ENCODE measurements at places on chromosomes 11 and 22. TPM values are rescaled to one million over a fixed set of nuclear protein-coding genes. Genes with fewer than 3 reads are reported as not detected.

DNA sequence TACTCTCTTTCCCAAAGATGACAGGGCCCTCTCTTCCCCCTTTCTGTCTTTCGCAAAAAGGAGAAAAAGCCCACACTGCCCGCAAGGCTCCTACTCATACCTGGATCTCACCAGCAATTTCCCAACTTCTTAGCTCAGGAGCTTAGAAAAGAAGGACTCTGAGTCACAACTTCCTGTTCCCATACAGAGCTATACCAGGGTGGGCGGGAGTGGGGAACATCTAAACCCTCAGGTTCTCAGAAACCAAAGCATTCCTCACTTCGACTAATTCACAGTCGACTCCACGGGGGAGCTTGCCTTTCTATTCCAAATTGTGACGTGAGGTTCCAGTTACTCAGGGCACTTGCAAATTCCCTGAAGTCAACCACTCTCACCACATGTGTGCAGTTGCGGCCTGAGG lies 61.9 kb downstream of the MTNR1B start:
- DNase-seq: no peak

- no peak for DNase-seq
Observed at GRCh38 chr11:27904358-27905055, 203.4 kb downstream of the KIF18A start.

- no peak for DNase-seq
Observed at GRCh38 chr11:45737056-45737455, 67.9 kb upstream of the SLC35C1 start.

- no peak for DNase-seq
Observed at GRCh38 chr11:6362185-6362872, 27.9 kb upstream of the SMPD1 start.

DNA sequence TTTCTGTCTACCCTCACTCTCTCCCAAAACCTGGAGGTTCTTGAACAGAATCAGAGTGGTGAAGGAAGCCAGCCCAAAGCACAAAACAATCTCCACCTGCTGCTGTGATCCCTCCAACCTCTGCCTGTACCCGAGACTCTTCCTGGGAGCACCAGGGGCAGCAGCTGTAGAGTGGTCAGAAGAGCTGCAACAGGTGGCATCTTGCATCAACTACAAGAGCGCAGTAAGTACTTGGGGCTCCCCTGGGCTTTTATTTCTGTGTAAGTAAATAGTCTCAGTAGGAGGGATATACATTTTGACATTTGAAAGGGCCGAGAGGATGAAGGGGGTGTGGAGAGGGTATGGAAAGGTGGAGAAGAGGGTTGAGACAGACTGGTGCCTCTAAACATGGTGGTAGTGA lies 8.3 kb upstream of the UBQLNL start:
- no peak for DNase-seq

GRCh38 chr22:27676545-27677213 lies 124.9 kb downstream of the MN1 start:
- no peak for DNase-seq

DNA sequence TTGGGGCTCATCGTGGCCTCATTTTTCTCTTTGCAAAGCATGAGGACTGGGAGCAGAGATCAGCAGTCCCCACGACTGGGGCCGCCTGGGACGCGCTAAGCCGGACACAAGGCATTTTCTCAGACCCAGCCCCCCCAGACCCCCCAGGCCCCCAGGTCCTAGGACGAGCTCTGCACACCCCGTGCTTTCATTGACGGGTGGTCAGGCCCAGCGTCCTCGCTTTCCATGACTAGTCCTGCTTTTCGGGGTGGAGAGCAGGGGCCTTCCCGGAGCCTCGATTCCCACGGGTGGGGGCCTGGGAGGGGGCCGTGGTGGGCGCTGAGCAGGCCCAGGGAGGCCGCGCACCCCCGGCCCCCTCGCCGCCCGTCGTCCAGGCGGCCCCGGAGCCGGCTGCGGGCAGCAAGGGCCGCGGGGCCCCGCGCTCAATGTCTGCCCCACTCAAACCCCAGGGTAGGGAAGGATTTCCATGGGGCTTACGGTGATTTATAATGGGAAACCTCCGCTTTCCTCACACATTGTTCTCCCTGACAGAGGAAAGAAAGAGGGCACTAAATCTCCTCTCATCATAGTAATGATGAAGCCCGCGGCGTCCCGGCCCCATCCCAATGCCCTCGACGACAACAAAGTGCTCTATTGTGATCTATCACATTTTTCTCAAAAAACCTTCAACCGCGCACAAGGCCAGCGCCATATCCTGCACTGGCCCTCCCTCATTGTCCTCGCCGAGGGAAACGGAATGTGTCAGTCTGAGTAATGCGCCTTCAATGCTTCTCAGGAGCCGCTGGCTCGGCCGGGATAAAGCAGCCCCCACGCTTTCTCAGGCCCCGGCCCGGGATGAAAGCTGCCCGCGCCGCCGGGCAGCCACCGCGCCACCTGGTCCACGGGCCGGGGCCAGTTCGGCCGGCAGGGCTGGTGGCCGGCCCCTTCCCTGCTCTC lies 10.4 kb upstream of the LINC01488 start:
- no peak for DNase-seq

DNA sequence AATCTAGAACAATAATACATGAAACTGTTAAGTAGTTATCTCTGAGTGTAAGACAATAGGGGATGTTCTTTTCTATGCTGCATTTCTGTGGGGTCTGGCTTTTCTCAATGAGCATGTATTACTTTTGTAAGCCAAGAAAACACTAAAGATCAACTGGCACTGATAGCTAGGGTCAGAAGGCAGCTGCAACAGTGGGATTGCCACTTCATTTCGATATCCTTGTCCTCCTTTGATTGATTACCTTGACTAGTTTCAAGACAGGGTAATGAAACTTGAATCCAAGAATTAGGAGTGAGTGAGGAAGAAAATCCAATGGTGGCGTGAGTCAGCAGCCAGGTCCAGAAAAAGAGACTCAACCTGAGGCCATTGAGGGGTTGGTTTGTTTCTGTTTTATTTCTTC lies 46.5 kb downstream of the FEZ1 start:
- DNase-seq: no peak

- DNase-seq: no peak
Observed at GRCh38 chr11:64536396-64536941, 54.6 kb upstream of the SLC22A12 start.

- peak; percentile 90 for DNase-seq
Observed at GRCh38 chr11:72738199-72739141, 13.7 kb downstream of the ARAP1 start.

GRCh38 chr11:36394926-36395325 lies 98.8 kb downstream of the PRR5L start:
- no peak for DNase-seq

GRCh38 chr22:30028731-30029130 lies 51.5 kb upstream of the HORMAD2 start:
- no peak for DNase-seq

DNA sequence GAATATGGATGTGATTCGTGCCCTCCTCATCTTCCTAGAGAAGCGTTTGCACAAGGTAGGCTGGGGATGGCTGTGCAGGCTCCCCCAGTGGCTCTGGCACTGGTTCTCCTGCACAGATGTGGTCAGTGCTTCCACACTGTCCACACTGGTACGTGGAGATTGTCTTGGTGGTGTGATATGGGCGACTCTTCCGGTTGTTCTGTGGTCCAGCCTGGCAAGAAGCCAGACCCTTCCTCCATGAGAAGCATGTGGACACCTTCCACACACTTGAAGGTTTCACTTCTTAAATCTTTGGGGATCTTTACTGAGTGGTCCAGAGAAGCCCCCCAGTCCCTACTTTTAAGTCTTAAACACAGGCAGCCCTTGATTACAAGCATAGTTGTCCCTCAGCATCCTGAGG lies 3.8 kb downstream of the RIC8A start:
- no peak for DNase-seq

DNA sequence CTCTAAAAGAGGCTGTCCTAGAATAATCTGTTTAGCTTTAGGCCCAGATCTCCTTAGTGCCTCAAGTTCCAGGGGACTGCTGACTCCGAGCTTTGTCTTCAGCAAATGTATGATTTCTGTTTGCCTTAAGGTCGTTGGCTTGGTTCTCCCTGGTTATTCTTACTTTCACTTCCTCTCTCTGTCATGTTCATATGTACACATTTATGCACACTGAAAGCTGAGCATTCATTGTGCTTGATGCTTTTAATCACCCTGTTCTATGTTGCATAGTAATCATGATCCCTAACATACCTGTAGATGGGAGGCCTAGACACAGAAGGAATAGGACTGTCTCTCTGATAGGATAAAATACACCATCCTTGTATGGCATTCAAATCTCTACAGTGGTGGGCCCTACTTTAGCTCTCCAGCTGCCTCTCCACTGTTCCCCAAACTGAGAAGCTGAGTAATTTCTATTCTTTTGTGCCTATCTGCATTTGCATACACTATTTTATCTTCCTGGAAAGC lies 7.2 kb downstream of the PPFIBP2 start:
- DNase-seq: peak; percentile 79

- peak; percentile 93 for DNase-seq
Observed at GRCh38 chr11:65329944-65330403, 3.7 kb upstream of the DPF2 start.

- DNase-seq: peak; percentile 29
Observed at GRCh38 chr11:8070417-8071115, 10.4 kb upstream of the TUB start.

DNA sequence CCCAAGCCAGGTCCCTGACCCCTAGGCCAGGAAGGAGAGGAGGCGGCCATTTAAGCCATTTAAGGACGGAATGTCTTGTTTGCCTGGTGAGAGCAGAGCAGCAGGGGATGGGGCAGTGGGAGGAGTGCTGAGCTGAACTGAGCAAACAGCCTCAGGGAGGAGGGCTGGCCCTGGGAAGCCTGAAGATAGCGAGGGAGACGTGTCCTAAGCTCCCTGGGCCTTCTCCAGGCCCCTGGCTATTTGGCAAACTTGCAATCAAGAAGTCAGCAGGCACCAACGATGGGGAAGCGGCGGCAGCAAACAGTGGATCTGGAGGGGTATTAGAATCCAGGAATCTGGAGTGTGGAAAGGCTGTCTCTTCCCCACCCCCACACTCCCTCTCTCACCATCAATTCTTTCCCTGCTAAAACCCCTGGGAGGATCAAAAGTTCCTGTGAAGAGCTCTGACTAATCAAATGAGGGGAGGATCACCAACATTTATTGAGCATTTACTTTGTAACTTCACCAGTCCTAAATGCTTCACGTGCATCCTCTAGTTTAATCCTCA lies 8.8 kb downstream of the BCL9L start:
- DNase-seq: no peak

GRCh38 chr11:75476739-75477613 lies 44.0 kb upstream of the KLHL35 start:
- no peak for DNase-seq

GRCh38 chr22:44670220-44670988 lies 31.6 kb upstream of the PRR5 start:
- no peak for DNase-seq

DNA sequence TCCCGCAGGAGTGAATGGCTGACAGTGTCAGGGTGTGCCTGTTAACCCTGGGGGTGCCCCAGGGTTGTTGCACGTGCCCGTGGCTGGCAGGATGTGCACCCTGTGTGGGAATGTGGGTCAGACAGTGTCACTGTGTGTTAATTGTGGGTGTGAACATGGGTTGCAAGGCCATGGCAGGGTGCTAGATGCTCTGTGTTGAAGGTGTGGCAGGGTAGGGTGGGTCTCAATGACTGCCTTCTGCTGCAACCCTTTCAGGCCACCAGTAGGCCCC lies 8.3 kb downstream of the RIN1 start:
- no peak for DNase-seq

The C11orf91 gene
- total RNA-seq: not detected

The NLRP6 gene
- 2.7 TPM for total RNA-seq

The KRTAP5-11 gene
- total RNA-seq: not detected

The PEX16 gene
- total RNA-seq: 113 TPM

The OR51M1 gene
- total RNA-seq: not detected

The OR52W1 gene
- total RNA-seq: not detected

The NXPE2 gene
- total RNA-seq: not detected

The C22orf42 gene
- not detected for total RNA-seq

The C11orf87 gene
- total RNA-seq: not detected

The PANX2 gene
- total RNA-seq: 0.59 TPM

The LMO2 gene
- total RNA-seq: 6.2 TPM

The CARD18 gene
- total RNA-seq: not detected
